ENCODE measurements at places on chromosomes 6 and 20.

DNA sequence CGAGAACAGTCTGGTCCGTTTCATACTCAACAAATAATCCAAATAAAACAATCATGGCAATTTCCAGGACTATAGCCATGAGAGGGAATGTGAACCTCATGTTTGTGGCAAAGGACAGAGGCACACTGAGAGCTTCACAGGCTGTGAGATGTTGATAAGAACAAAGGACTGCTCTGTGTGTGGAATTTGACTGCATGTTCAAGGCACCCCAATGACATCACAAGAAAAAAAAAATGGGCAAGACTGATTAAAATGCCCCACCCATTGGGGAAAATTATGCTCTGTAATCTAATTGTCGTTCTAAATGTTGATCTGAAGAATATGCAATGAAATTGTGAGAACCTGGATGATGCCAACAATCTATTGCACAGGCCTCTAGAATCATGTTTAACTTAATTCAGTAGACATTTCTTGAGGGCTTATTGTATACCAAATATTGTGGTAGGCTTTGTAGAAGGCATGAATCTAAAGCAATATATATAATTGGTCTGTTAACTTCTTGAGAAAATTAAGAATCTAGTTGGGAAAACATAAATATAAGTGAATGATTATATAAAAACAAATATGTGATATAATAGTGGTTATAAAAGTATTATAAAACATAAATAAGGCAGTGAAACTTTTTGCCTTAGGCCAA is at the start of gene RHAG:
RHAG (minus strand) TSS at position 127 of the 637 bp plus-strand sequence; CDS start at position 100, 27 bp downstream.
- DNase-seq: no peak

DNA sequence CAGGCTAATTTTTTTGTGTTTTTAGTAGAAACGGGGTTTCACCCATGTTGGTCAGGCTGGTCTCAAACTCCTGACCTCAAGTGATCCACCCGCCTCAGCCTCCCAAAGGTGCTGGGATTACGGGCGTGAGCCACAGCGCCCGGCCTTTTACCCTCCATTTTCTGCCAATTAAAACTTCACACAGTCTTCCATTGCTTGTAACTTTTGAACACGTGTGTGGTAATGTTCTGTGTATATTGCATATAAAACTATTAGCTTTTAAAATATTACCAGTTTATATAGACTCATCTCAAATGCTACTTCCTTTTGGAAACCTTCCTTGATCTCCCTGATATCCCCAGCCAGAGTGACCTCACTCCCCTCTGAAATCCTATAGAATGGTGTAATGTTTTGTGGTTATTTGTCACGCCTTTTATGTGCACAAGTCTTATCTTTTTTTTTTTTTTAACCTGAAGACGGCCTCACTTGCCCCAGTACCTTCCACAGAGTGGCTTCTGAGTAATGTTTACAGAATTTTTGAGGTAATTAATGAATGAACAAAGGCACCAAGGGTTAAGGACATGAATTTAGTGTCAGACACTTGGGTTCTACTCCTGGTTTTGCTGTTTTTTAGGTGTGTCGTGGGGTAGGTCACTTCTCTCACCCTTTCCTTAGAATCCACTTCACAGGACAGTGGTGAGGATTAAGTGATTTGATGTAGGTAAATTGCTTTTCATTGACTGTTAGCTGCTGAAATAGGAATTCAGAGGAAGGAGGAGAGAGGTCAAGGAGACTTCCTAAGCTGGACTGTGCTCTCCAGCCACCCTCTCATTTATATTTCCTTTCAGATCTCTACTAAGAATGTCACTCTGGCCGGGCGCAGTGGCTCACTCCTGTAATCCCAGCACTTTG is 11.2 kb upstream of the MMP24 start:
- no peak for DNase-seq

- peak; percentile 52 for DNase-seq
Observed at GRCh38 chr6:35048631-35049083, 92.5 kb downstream of the TCP11 start.

DNA sequence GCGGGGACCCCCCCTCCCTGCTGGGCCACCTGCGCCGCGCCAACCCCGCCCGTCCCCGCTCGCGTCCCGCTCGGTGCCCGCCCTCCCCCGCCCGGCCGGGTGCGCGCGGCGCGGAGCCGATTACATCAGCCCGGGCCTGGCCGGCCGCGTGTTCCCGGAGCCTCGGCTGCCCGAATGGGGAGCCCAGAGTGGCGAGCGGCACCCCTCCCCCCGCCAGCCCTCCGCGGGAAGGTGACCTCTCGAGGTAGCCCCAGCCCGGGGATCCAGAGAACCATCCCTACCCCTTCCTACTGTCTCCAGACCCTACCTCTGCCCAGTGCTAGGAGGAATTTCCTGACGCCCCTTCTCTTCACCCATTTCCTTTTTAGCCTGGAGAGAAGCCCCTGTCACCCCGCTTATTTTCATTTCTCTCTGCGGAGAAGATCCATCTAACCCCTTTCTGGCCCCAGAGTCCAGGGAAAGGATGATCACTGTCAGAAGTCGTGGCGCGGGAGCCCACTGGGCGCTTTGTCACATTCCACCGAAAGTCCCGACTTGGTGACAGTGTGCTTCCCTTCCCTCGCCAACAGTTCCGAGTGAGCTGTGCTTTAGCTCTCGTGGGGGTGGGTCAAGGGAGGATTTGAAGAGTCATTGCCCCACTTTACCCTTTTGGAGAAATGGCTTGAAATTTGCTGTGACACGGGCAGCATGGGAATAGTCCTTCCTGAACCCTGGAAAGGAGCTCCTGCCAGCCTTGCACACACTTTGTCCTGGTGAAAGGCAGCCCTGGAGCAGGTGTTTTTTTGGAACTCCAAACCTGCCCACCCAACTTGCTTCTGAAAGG is 2.1 kb downstream of the VEGFA start:
- peak; percentile 5 for DNase-seq

- peak; percentile 14 for DNase-seq
Observed at GRCh38 chr6:21587961-21588480, 5.5 kb upstream of the SOX4 start.

DNA sequence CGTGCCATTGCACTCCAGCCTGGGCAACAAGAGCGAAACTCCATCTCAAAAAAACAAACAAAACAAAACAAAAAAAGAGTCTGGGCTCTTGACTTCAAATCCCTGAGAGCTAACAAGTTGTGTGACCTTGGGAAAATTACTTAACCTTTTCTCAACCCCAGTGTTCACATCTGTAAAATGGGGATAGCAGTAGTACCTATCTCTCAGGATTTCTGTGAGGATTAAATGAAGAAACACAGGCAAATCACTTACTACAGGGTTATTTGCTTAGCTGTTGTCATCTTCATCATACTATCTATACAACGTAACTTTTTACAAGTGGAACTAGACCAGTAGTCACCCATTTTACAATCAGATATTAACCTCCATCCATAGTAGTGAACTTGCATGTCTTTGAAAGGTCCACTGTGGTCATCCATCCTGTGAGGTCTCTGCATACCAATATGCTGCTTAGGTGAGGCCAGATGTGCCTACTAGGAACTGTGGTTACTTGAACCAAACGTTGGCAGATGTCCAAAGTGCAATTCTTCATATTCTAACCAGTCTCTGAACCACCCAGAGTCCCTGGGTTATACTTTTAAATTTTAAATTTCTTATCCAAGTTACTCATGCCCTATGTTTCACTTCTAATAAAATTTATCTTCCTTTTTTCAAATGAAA is 128.9 kb upstream of the BEND3 start:
- DNase-seq: no peak

DNA sequence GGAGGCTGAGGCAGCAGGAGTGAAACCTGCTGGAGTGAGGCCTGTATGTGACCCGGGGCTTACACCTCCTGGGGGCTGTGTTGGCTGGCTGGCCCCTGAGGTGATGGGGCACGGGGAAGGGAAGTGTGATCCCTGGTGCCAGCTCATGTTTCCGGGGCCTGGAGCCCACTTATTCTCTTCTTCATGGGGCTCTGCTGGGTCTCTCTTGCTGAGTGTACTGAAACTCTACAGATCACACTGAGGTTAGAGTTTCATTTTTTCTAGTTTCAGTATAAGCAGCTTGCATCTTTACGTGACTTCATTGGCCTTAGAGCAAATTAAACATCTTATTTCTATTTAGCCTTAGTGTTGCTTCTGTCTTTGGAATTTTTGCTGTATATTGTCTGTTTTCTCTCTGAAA is 96.2 kb downstream of the ANKS1A start:
- no peak for DNase-seq

DNA sequence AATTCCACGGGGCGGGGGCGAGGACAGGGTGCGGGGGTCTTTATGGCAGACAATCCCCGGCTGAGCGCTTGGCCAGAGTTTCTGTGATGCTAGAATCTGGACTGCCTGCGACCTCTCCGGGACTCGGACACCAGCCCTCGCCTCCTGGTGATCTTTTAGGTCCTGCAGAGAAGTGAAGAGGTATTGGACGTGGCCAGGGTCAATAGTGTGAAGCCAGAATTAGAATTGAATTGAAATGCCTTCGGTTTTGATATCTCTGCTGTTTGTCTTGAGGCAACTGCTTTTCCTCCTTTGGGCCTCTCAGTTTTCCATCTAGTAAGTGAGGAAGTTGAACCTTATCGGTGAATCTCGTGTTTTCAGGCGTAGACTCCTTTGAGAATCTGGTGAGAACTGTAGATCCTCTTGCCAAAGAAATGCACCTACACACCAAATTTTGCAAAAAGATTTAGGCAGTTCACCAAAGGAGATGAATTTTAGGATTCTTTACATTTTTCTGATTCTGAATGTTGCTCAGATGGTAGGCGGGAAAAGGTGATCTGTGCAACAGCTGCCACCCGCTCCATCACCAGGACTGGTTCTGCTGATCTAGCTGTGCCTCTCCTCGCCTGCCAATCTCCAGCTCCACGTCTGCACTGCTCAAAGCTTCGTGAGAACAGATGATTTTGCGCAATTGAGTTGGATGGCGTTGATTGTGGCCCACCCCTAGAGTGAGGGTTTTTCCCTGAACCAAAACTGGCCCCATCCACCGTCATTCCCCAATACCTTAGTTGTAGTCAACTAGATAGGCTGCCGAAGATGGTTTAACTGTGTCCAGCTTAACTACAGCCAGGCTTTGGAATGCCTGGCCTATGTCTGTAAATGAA is 837 bp upstream of the OSER1 start:
- peak; percentile 58 for DNase-seq

DNA sequence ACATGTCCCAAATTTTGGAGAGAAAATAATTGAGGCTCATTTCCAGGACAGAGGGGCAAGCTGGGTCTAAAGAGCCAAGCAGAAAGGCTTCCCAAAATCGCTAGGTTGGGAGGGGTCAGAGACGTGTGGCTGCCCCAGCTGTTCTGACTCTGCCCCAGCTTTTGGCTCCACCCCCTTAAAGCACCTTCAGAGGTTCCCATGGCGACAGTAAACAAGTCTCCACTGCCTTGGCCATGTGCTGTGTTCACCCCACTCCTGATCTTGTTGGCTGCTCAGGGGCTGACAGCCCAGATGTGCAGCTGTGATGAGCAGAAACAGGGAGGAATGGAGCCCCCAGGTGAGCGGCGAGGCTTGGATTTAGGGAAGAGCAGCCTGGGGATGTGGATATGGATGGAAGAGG is 72.8 kb upstream of the SPTLC3 start:
- no peak for DNase-seq

- no peak for DNase-seq
Observed at GRCh38 chr20:40511478-40511877, 177.6 kb downstream of the MAFB start.

DNA sequence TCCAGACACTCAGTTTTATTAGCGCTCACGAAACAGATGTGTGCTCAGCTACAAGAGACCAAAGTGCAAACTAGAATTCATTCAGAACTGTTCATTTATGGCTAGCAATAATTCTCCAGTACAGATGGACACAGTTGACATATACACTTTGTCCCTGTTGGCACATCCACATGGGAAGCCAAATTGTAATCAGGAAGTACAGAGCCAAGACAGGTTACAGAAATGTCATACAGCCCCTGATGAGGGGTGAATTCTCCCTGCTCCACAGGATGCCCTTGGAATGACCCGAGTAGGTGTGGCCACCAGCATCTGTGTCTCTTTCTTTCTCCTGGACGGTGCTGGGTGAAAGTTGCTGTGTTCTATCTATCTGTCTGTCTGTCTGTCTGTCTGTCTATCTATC is 7.6 kb downstream of the DHX35 start:
- DNase-seq: no peak

- no peak for DNase-seq
Observed at GRCh38 chr6:125198398-125198937, 44.9 kb downstream of the TPD52L1 start.

DNA sequence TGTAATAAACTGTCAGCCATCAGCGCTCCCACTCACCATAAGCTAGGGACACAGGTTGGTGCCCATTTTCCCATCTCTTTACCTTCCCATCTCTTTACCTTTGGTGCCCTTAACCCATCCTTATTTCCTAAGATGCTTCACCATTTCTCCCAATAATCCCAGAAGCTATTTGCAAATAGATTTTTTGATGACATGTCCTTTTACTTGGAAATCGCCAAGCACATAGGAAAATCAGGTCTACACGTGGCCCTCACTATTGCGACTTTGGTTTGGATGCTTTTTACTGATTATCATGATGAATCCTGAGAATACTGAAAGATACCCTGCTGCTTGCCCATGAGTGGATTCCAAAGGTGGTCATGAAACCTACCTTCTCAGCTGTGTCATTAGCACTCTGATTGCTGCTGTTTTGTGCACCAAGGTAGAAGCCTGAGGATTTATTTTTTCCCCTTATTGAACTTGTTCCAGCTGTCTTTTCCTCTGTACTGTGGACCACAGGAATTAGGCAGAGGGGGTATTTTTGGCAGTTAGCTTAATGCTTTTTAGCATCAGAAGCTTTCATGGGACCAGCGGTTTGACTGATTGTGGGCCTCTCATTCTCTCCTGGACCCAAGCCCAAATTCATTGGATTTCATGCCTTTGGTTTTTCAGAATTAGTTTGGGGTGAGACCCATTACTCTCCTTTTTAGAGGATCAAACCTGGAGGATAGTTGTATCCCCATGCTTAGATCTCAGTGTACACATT is 229.6 kb upstream of the RIN2 start:
- DNase-seq: no peak

DNA sequence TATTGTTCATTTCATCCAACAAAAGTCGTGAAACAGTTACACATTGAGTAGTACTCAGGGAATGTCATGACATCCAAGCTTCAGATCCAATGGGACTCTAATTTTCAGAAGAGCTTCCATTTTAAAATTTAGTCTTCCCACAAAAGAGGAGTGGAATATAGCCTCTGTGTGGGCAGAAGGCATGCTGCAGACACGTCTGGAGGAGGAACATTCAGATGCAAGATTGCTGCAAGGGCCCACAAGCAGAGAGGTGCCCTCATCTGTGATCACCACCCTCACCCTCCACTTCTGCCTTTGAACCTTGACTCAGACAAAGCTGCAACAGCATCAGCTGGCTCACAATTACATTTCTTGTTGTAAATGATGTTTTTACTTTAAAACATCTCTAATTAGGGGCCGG is 29.9 kb downstream of the NRN1 start:
- no peak for DNase-seq

- no peak for DNase-seq
Observed at GRCh38 chr6:47034926-47035325, 7.2 kb downstream of the ADGRF1 start.

DNA sequence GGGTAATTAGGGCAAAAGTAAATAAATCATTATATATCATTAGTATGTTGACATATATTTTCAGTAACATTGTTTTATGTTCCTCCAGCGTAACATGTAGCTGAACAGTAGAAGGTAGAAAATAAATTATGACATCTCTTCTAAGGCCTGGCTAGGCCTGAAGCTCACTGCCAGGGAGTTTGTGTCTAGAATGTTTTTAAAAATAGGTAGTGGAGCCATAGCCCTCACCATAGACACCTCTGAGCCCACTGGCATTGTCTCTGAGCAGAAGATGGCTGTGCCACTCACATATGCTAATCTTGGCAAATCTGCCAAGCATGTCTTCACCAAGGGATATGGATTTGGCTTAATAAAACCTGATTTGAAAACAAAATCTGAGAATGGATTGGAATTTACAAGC is 21.3 kb downstream of the FUCA2 start:
- no peak for DNase-seq

- DNase-seq: no peak
Observed at GRCh38 chr6:105675715-105676397, 273.0 kb upstream of the PREP start.
